ENCODE measurements at places on chromosomes 3 and 15.

DNA sequence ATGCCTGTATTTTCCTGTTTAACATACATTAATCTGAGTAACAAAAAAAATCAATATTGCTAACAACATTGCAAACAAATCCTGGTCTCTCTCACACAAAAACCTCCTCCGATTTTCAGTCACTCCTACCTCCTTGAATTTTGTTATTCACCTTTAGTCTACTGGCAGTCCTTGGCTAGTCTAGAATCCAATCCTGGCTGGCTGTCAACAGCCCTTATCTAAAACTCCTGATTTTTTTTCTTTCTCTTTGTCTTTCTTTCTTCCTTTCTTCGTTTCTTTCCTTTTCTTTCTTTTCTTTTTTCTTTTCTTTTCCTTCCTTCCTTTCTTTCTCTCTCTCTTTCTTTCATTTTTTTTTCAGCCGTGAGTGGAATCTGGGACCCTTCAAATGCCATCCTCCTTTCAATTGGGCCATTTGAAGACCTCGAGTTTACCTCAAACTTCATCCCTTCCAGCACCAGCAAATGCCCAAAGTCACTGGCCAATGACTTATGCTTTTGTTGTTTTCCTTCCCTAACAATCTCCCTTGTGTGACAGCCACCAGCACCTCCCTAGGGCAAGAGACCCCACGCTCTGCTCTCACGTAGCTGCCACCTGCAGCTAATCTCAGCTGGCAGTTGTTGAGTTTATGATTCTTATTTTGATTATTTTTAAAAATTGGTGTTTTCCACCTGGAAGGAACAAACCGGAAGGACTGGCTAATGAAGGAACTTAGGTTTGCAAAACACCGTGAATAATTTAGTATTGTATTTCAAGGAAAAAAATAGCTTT lies 6.8 kb upstream of the ONECUT1 start:
- no peak for DNase-seq

- DNase-seq = peak; percentile 61
These were observed at the start of gene MKRN3 for GRCh38 chr15:23565395-23566070. Gene MKRN3 (plus strand): TSS chr15:23565674. CDS start chr15:23565783, 109 bp downstream.

- no peak for DNase-seq
These were observed 8.1 kb upstream of the GNB5 start for GRCh38 chr15:52199271-52199670.

DNA sequence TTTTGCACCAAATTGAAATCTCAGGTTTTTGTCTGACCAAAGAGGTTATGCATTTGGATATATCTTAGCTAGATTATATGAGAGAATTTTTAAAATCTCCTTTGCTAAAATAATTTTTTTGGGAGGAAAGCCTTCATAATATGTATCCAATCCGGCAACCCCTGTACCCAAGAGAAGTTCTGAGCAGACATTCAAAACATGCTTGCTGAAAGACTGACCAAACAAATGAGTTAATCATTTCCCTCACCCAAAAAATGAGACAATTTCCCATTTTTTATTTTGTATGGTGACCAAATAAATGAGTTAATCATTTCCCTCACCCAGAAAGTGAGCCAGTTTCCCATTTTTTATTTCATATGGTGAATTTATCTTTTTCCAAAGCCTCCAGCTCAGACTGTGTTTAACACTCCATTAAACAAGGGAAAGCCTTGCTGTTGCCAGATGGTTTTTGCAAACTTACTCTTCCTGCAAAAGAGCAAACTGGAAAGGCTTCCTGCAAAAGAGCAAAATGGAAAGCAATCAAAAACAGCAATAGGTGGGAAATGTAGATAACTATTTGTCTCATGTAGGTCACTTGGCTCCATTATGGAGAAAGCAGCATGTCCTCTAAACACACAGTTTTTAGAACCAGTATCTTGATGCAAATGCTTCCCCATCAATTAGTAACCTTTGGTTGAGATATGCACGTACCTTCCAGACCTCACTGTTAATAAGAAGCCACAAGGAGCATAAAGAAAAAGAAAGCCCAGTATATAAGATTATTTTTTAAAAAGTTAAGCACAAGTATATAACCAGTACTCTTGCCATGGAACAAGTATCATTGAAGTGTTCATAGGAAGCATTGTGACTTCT lies 78.4 kb upstream of the OSTN start:
- no peak for DNase-seq

DNA sequence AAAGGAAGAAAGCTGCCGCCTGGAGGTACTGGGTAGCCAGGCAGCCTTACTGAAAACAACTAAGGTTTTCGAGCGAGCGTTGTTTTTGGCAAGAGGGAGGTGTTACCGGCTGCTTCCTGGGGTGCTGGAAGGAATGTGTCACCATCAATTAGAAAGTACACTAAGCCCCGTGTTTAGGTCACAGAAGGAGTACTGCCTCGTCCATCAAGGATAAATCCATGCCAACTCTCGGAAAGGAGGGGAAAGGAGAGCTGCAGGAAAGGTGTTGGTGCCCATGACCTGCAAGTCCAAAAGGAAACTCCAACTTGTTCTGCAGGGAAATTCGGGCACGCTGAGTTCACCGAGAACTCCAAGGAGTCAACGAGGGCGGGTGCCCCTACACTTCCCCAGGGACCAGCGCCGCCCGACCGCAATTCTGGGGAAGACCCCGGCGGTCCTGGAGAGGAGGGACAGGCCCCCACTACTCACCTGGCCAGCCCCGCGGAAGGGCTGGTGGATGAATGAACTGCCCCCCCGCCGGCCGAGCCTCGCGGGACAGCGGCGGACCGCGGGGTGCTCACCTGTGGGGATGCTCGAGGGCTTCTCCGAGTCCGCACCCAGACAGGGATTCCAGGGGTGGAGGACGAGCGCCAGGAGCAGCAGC lies 542 bp downstream of the PLOD2 start:
- DNase-seq = no peak
